ENCODE measurements at places on chromosomes 1 and 21. TPM values are rescaled to one million over a fixed set of nuclear protein-coding genes. Genes with fewer than 3 reads are reported as not detected.

The SMCP gene
- polyA plus RNA-seq = not detected

The MAEL gene
- polyA plus RNA-seq = 0.57 TPM

The GPX7 gene
- 134 TPM for polyA plus RNA-seq

The MAP10 gene
- 3.0 TPM for polyA plus RNA-seq

The TRNAU1AP gene
- 21.5 TPM for polyA plus RNA-seq

The OR2G6 gene
- not detected for polyA plus RNA-seq

The CLCNKB gene
- 0.33 TPM for polyA plus RNA-seq

DNA sequence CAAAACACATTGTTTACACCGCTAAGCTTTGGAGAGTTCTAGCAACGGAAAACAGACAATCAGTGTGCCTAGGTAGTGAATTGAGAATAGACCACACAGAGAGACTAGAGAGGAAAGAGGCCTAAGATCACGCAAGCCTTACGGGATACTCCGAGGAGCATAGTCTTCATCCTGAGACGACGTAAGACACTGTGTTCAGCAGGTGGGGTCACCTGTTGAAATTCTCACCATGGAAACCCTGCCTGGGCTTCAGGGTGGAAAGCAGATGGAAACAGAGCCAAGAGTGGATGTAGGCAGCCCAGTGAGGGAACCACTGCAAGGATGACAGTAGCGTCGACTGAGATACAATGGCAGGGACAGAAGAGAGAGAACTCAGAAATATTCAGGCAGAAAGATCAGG, 40.2 kb downstream of the COA6 start:
- DNase-seq = no peak

- DNase-seq = no peak
Observed at GRCh38 chr1:228794810-228795209, 59.5 kb downstream of the RHOU start.

- DNase-seq = no peak
Observed at GRCh38 chr1:65469889-65470340, 49.4 kb downstream of the LEPR start.

DNA sequence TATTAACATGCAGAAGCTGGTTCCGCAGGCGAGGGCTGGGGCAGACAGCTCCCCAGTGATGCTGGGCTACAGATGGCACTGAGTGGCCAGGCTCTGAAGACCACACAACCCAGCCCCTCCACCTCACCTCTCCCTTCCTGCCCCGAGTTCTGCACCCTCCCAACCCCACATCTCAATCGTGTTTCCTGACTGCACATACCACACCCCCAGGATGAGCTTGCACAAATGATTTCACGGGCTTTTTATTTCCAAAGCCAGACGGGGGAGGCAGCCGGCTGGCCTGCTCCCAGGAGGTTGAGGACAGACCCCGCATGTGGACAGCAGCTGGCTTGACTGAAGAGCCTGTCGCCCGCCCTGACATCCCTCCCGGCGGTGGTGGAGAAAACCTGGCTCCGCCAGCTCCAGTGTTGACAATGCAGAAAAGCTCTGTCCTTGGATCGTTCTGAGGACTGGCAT, 21.4 kb upstream of the ALDH4A1 start:
- DNase-seq = no peak

GRCh38 chr1:64917328-64917861, 49.0 kb downstream of the JAK1 start:
- DNase-seq = peak; percentile 32

GRCh38 chr1:59768792-59769735, 45.7 kb upstream of the HOOK1 start:
- no peak for DNase-seq

- DNase-seq = no peak
Observed at GRCh38 chr1:89490389-89490788, 34.2 kb upstream of the LRRC8B start.

- no peak for DNase-seq
Observed at GRCh38 chr1:110307239-110307974, 31.8 kb upstream of the RBM15 start.
